ENCODE measurements at places on chromosomes 7 and 10.

GRCh38 chr7:114214466-114214865, 200.1 kb upstream of the FOXP2 start:
- DNase-seq = no peak

GRCh38 chr7:126398851-126399529, 853.8 kb downstream of the GRM8 start:
- no peak for DNase-seq

- DNase-seq = no peak
Measured at GRCh38 chr7:158616050-158616449, 28.4 kb upstream of the PTPRN2 start.

DNA sequence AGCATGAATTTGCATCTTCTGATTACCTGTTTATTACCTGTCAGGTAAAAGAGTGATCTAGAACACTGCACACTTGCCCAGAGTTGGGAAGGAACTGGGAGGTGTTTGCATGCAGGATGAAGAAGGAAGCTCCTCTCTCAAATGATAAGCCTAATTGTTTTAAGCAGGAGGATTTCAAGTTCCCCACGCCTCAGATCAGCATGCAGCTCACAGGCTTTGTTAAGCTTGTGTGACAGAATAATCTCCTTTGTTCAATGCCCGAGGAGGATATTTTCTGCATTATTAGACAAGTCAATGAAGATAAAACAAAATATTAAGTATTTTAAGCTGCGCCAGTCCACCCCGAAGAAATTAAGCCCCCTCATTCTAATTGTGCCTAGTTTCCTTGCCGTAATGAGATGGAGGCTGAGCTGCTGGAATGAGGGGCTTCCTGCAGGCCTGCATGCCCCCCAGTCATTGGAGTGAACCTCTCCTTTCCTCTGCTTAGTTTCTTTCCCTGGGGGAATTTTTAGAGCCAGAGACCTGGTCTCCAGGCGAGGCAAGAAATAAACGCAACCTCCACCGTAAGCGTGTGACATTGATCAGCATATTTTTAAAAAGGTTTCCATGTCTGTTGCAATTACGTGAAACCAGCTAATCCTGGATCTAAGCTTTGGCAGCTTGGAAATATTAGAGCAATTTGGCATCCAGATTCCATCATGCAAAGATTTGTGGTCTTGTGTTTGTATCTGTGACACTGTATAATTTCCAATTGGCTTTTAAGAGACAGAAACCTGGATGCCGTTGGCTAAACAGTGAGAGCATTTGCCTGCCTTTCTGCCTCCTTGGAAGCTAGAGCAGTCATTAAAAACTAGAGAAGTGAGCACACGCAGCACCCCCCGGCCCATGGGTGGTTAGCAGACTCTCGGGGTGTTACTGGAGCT, 376.0 kb downstream of the GALNT17 start:
- no peak for DNase-seq

GRCh38 chr7:2299131-2299829, 15.0 kb downstream of the SNX8 start:
- DNase-seq = no peak

- DNase-seq = no peak
Measured at GRCh38 chr7:1934017-1934416, 263.9 kb downstream of the ELFN1 start.

DNA sequence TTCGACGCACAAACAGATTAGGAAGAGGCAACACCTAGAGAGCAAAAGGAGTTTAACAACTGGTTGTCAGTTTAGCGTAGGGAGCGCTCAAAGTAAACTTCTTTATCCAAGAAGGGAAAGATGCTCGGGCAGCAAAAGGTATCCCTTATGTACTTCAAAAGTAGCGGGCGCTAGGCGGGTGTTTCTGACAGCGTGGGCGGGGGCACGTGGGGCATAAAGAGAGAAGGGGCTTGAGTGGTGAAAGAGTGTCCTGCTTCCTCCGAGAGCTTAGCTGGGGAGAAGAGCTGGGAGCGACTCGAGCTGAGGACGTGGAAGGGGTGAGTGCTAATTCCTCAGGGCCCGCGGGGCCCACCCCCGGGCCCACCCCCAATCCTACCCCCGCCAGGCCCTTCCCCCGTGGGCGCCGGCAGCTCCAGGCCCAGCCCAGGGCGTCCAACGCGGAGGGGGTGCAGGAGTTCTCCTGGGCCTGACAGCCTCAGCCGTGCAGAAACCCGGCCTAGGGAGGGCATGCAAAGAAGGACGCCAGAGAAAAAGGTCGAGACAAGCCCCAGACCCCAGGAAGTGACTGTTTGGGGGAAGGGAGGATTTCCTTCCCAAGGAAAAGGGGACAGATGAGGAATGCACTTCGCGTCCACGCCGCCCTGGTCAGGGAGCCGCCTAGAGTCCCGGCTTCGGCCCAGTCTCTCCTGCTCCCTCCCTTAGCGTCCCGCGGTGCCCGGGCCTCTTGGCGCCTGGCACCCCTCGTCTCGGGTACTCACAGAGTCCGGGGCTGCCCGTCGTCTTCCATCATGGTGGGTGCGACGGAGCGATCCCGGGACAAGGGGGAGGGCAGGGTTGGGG, 868 bp downstream of the TIAL1 start:
- DNase-seq = peak; percentile 38

- DNase-seq = peak; percentile 69
Measured at GRCh38 chr7:30521532-30521931, 16.9 kb upstream of the GGCT start.

DNA sequence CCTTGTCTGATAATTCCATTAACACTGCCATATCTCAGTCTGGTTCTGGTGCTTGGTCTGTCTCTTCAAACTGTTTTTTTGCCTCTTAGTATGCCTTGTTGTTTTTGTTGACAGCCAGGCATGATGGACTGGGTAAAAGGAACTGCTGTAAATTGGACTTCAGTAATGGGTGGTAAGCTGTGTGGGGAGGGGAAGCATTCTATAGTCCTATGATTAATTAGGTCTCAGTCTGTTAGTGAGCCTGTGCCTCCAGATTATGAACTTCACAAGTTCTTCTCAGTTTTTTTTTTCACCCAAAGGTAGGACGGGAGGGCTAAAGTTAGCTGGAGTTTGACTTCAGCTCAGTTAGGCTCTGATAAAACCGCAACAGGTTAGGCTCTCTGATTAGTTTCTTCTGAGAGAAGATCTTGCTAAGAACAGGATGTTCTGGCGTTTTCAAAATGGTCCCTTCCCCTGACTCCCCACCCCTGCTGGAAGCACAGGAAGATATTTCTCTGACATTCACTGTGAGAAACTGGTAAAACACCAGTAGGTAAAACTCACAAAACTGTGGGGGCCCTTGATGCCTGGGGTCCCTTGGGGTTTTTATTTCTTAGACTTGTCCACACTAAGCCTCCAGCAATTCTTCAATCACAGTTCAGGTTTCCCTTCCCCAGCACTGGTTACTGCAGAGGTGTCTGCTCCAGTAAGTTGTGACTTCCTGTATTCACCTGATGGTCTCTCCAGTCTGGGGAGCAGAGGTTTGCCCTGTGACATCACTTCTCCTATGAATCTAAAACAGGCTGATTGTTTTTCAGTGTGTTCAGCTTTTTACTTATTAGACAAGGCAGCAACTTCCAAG, 43.3 kb upstream of the CCDC71L start:
- peak; percentile 49 for DNase-seq

- DNase-seq = no peak
Measured at GRCh38 chr10:87578160-87578841, 73.6 kb downstream of the MINPP1 start.

DNA sequence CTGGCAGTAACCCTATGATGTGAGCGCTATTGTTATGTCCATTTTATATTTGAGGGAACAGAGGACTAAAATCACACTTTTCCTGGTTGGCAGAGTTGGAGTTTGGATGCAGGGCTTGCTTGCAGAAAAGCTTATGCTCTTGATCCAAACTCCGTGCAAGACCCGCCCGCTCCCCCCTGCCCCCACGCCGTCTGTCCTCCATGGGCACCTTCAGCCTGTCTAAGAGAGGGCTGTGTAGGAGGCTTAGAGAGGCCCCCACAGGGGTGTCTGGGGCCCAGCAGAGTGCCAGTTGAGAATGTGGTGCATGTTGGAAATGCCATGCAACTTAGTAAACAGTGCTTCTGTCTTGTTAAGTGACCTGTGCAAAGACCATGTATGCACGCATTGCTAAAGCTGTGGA, 170.5 kb upstream of the NPY start:
- DNase-seq = no peak

All from kidney tubule cell (primary cell).